ENCODE measurements at places on chromosomes 5 and 9.

DNA sequence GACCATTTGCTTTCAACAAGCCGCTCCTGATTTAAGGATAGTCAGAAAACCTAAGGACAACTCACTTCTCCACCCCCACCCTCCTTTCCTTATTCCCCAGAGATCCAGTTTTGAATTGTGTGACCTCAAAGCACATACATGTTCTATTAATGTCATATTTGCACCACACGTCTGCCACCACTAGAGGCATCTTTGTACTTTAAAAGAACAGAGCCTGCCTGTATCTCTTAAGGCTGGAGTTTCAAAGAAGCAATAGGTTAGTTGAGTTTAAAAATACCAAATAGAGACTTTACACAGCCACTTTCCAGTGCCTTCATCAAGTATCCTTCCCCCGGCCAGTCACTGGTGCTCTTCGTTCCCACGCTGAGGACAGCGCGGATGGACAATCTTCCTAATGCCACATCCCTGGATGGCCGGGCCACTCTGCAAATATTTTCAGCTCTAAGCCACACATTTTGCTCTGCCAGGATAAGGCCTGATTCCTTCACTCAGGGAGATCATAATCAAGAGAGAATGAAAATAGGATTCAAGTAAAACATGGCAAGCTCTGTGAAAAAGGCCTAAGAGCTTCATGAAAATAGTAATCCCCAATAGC, 146.3 kb downstream of the SNCAIP start:
- DNase-seq: peak; percentile 24

GRCh38 chr5:57174128-57174889, 450 bp downstream of the GPBP1 start:
- DNase-seq: peak; percentile 70

DNA sequence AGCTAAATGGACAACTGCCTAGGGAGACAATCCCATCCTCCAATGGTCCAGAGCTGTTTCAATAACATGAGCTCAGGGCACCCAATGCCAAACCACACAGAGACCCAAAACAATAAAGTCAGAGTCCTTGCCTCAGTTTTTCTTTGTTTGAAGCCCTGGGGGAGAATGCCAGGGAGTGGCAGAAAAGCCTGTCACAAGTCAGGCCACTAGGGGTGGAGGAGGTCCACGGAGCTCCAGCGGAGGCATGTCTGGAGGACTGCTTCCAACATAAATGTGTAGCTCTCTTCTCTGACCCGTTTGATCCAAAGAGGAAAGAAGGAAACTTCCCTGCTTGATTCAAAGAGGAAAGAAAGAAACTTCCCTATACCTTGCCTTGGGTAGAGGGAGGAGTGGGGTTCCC, 175.3 kb downstream of the HSPA4 start:
- DNase-seq: no peak

- DNase-seq: no peak
Observed at GRCh38 chr9:133892193-133892920, 99.8 kb downstream of the VAV2 start.

DNA sequence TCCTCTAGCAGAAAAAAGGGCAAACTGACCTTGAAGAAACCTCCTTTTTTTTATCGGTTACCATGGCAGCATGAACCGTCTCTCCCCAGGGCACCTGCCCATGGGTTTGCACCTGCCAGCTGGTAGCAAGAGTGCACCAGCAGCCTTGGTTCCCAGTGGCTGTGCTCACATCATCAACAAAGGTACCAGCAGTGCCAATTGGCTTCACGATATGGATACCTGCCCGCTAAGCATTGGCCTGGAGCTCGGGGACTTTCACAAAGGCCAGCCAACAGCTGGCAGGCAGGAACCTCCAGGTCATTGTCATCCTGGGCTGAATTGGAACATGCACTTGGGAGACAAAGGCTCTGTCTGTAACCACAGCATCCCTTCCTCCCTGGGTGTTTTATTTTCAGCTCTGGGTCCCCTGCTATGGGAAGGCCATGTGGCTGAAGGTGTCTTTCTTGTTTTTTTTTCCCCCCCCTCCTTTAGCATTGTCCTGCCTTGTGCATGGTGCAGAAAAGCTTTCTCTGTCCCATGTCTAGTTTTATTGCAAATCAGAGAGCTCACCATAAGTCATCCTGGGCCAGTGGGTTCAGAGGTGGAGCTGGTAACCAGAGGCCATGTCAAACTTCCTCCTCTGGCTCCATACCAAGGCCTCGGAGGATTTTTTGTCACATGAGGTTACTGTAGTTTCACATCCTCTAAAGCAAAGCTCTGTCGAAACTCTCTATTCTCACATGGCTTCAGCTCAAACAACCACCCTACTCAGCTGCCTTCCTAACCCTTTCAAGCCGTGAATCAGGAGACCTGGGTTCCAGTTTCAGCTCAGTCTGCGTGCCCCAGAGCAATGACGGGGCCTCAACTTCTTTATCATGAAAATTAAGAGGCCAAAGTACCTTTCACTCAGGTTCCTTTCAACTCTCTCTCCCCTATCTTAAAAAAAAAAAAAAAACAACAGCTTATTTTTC, 145.5 kb upstream of the MAP3K1 start:
- DNase-seq: peak; percentile 96

Measured in NB4 (cell line).